ENCODE measurements at places on chromosomes 1 and 21.

- no peak for DNase-seq
Measured at GRCh38 chr1:11602424-11602823, 51.8 kb downstream of the FBXO2 start.

- no peak for DNase-seq
Measured at GRCh38 chr1:173590557-173590956, 12.3 kb downstream of the SLC9C2 start.

GRCh38 chr21:44911384-44912157 is 9.1 kb downstream of the ITGB2 start:
- peak; percentile 90 for DNase-seq

DNA sequence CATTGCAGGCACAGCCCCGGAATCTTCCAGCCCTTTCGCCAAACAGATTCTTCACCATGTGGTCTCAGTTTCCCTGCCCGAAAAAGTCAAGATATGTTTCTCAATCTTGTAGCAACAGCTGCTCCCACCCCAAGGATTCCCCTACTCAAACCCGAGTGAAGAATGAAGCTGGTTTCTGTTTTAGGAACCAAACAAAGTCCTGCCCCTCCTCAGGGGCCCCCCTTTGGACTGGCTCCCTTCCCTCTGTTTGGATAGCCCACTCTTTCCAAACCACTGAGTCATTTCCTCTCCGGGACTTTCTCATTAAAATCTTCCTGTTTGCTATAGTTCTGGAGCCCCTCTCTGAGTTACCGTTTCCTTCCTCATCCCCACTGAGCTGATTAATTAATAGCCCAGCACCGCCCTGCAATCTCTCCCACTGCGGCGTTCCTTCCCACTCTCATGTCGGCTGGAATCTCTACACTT is 100.9 kb downstream of the TSEN15 start:
- DNase-seq, result peak; percentile 42

DNA sequence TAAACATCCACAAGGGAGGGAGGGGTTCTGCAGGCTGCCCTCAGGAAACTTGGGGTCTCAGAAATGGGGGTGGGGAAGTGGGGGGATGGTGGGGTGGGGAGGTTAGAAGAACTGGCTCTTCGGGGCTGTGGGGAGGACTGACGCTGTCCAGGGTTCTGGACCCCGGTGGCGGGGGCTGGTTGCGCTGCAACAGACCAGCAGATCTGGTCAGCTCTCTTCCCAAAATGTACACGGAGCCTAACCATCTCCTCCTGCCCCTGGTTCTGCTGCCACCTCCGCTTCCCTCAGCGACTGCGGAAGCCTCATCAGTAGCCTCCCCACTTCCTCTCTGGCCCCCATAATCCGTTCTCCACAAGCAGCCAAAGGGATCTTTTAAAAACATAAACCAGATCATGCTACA is 29.3 kb upstream of the C1QA start:
- peak; percentile 12 for DNase-seq

GRCh38 chr1:19374083-19374801 is 62.1 kb downstream of the SLC66A1 start:
- no peak for DNase-seq

- no peak for DNase-seq
Measured at GRCh38 chr1:212738330-212738729, 38.7 kb upstream of the BATF3 start.

- peak; percentile 86 for DNase-seq
Measured at GRCh38 chr1:54227891-54228310, 27.9 kb downstream of the MRPL37 start.

GRCh38 chr1:10178597-10179405 is 31.6 kb upstream of the KIF1B start:
- no peak for DNase-seq

DNA sequence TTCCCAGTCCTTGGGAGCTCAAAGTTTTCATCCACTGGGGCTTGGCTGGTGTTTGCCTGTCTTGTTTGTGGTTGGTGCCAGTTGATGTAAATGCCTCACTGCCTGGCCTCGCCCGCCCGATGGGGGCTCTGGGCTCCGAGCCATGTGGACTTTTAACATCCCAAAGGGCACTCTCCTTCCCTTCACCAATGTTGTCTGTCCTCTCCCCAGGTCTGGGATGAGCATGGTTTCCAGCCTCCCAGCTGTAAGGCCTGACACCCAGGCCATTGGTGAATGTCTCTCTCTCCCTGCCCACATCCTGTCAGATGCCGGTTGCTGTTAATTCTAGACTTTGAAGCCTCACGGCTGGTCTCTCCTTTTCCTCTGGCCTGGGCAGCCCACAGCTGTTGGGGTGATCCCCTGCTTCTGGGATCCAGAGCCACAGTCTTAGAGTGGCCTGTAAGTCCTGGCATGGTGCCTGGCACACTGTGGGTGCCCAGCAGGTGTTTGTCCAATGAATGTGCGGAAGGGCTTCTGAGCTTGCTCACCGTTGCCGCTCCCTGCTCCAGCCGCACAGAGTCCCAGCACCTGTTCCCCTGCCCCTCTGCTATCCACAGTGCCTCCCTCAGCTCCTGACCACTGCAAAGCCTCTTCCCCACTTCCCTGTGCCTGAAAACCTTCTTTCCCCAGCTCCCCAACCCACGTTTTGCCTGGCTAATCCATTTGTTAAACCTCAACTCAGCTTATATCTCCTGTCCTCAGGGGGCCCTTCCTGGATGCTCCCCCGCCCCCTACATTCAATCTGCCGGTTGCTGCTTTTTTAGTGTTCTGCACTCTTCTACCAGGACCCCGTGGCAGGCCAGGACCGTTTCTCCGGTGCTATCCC is 3.3 kb upstream of the C1orf174 start:
- DNase-seq, result no peak

DNA sequence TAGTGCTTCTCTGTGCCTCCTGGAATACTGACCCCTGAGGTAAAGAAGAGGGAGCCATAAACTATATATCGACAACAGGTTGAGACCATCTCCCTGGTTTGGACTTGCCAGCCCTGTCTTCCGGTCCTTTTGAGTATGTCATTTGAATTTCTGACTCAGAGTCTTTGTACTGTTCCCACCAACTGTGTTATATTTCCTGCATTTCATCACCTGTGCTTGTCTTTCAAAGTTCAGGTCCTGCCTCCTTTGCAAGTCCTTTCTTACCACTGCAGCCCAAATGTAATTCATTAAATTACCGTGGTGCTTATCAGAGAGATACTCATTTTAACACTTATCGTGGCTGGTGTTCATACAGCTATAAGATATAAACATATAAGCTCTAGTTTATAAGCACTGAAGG is 10.7 kb downstream of the AK5 start:
- no peak for DNase-seq

DNA sequence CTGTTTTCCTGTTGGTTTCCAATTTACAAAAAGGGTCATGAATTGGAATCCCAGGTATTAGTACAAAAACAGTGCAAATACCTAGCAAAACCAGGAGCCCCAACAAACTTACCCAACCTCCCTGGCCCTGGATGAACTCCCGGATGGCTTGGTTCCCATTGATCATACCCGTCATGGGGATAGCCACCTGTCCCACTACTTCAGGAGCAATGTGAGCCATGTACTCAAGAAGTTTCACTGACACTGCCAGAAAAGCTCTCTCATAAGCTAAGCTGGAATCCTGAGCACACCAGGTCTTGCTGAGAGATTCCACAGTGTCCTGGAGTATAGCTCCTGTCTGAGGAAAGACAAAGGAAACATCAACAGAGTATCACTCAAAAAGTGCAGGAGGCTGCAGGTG is 5.7 kb downstream of the BCL2L15 start:
- DNase-seq, result no peak

DNA sequence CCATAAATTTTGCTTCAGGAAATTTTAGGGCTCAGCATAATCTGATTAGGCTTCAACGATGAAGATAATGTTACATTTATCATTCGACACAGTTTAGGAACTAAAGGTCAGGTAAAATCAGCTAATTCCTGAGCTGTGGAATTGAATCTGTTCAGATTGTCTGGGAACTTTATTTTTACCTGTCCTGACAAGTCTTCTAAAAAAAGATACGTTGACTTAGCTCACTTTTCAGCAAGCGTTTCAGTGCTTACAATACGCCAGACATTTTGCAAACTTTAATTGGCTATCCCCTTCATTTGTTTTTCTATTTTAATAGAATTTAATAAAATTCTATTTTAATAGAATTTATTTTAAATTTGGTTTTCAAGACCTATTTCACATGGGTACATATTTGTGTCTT is 57.8 kb downstream of the POU2F1 start:
- DNase-seq, result no peak

DNA sequence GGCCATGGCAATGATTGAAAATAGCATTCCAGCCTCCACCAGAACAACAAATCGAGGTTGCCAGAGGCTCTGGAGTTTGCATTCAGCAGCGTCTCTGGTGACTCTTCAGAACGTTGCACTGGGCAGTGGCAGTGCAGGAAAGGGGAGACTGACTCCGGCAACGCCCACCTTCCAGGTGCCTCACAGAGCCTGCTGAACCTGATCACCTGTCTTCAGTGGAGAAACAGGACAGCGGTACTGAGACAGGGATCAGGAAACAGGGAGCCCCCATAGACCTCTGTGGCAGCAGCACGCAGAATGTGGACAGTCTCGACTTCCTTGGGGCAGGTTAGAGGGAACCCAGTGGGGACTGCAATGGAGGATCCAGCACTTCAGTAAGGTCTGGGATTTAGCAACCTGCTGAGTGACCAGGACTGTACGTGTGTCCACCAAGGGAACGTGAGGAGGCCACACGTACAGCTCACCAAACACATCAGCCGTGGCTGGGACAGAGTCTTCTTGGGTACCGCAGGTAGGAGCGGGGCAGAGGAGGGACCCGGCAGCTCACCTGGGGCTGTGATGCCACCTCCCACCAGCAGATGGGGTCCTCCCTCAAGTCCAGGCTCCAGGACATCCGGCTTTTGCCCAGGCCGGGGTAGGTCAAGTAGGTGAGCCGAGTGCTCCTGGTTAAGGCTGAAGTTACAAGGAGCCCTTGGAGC is 128.6 kb downstream of the PRDM2 start:
- no peak for DNase-seq

- peak; percentile 73 for DNase-seq
Measured at GRCh38 chr1:160429702-160430535, 29.6 kb downstream of the VANGL2 start.

DNA sequence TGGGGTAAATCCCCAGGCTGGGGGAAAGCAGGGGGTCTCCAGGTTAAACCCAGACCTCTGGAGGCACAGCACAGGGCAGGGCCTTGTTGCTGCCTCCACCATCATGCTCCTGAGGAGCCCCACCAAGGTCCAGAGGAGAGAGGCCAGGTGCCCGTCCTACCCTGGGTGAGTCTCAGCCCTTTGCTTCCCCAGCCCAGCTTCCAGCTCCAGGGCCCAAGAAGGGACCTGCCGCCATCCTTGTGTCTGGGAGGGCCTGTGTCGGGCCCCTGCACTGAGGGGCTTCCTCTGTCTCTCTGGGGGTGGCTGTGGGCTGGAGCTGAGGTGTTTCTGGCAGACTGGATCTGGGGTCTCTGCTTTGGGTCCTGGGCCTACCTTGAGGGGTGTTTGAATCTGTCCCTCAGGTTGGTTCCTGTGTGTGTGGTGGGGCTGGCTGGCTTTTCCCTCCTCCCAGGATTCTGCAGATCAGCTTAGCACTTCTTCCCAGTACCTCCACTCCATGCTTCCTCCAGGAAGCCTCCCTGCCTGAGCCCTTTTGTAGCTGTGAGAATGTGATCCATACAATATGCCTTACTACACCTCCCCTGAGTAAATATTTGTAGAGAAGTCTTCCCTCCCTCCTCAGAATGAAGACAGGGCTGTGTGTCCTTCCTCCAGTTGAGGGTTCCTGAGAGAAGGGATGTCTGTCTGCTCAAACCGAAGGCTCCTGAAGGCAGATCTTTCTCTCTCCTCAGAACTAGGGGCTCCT is 6.2 kb downstream of the GPR3 start:
- no peak for DNase-seq

DNA sequence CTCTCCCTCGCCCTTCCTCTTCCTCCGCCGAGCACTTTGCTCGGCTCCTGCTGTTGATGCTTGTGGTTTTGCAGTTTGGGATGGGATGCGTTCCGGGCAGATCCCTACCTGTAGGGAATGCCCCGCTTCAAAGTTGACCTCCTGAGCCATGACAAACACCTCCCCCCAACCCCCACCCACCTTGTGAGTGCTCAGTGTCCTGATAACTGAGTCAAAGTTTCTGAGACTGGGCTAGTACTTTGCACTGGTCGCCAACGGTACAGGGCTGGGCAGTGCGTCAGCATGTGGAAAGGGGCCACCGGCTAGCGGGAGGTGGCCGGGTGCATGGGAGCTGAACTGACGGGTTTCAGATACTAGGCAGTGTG is 771 bp downstream of the RABGAP1L start:
- DNase-seq, result peak; percentile 27

DNA sequence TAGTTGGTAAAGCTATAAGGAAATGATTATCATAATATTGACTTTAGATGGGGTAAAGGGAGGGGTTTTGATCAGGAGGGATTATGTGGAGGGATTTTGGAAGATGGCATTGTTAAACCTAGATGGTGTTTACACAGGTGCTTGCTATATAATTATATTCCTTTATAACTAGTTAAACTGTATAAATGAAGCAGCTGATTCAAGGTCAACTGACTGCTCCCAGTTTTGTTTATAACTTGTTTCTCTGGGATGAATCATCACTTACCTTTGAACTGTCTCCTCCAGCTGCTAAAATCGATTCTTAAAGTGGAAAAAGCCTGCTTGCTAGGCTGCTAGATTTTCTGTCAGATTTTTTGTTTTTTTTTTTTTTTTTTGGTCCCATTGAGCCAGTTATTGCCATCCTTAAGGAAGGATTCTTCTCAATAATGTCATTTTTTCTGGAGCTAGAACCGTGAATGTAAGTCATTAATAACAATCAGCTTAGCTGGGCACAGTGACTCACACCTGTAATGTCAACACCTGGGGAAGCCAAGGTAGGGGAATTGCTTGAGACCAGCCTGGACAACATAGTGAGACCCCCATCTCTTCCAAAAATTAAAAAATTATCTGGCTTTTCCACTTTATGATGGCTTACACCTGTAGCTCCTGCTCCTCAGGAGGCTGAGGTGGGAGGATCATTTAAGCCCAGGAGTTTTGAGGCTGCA is 153.2 kb downstream of the PIK3R3 start:
- no peak for DNase-seq

DNA sequence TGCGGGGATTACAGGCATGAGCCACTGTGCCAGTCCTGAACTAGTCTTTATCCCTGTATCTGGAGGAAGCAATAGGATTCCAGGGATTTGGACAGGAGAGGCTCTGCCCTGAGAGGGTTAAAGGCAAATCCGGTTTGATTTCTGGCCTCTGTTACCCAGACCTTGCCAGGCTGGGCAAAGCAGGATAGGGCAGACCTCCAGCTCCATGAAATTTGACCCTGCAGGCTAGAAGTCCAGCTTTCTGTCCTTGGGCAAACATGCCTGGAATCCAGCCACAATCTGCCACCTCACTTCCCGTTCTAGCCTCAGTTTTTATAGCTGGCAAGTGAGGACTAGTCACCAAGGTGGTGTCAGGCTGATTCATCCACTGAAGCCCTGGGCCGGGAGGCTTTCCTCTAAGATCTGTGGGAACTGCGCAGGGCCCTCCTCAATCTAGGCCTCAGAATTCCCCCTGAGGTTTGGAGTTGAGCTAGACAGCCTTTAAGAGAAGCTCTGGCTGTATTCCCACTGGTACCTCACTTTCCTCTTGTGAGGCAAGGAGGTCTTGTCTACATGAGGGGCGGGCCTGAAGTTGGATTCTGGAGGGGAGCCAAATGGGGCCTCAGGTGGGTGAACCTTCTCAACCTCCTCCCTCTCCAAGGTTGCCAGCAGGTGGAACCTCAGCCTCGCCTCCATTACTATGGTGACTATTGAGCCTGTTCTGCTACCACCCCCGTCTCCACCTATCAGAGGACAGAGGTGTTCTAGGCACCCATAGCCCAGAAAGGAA is 7.0 kb upstream of the P3R3URF start:
- peak; percentile 69 for DNase-seq

All from suppressor macrophage (primary cell).